Naive thymus-derived CD4-positive, alpha-beta T cell (primary cell): ENCODE measurements at places on chromosomes 11 and 22. TPM values are rescaled to one million over a fixed set of nuclear protein-coding genes. Genes with fewer than 3 reads are reported as not detected.

The GLB1L3 gene
- total RNA-seq: 3.1 TPM

The RTN4R gene
- total RNA-seq: 2.7 TPM

The PPARA gene
- 14.8 and 16.4 TPM in 2 replicates for total RNA-seq

The HINFP gene
- 74.8 TPM for total RNA-seq

The SLC17A6 gene
- total RNA-seq: not detected

The CNGA4 gene
- 0.32 TPM for total RNA-seq

The LRRC56 gene
- total RNA-seq: 3.6 TPM

The OR6T1 gene
- not detected for total RNA-seq

The OR8A1 gene
- not detected for total RNA-seq

GRCh38 chr11:62858201-62858600, 18.8 kb upstream of the WDR74 start:
- DNase-seq: no peak

DNA sequence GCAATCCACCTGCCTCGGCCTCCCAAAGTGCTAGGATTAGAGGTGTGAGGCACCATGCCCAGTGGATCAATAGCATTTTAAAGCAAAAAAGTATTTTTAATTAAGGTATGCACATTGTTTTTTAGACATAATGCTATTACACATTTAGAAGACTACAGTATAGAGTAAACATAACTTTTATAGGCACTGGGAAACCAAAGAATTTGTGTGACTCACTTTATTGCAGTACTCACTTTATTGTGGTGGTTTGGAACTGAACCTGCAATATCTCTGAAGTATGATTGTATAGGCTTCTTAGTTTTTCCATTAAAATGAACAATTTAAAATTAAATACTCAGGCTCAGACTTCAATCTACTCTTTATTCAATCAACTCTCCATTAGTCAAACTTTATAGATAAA, 17.5 kb upstream of the CD3E start:
- DNase-seq: no peak

DNA sequence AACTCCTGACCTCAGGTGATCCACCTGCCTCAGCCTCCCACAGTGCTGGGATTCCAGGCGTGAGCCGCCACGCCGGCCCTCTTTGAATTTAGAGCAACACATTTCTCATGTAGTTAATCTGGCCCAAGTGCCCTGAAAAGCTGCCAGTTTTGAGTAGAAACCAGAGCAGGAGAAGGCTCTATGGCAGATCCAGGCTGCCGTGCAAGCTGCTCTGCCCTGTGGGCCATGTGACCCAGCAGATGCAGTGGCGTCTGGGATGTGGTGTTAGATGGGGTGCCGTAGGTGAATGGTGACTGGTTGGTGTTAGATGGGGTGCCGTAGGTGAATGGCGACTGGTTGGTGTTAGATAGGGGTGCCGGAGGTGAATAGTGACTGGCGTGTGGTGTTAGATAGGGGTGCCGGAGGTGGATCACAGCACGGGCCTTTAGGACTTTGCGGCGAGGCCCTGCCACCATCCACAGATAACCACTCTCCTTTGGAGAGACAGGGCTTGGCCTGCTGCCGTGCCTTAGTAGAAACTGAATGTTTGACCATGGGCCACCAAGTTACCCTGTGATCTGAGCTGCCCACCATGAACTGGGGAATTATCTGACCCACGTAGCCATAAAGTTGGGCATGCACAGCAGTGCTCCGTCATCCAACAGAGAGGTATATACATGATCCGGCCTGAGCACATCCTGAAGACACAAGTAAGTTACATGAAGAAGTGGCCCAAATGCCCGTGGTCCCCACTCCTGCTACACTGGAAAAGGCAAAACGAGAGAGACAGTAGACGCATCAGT, 32.7 kb downstream of the ASCL2 start:
- no peak for DNase-seq

- no peak for DNase-seq
These were observed 209.6 kb upstream of the NTM start for GRCh38 chr11:131160846-131161245.

DNA sequence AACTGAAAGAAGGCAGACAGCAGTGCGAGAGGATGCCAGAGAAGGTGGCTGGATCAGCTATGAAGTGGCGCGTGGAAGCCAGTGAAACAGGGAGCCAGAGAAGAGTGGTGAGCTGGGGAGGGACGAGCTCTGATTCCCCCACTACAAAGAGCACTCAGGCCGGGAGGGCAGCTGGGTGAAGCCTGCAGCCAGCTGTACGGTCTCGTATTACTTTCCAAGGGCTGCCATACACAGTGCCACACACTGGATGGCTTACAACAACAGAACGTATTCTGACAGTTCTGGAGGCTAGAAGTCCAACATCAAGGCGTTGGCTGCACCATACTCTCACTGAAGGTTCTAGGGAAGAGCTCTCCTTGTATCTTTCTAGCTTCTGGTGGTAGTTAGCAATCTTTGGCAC, 47.1 kb upstream of the WNT11 start:
- no peak for DNase-seq

DNA sequence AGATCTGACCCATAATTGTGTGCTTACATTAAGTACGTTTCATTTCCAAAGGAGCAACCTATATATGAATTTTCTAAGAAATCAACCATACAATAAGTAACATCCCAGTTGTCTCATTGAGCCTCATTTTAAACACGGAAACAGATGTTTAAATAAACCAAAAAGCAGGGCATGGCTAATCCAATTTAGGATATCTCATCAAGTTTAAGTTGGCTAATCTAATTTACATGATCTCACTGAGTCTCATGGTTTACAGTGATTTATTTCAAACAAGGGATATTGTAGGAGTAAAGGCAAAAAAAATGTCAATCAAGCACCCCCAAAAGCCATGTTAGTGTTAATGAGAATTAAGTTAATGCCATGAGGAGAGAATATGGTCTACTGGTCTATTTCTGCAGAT, 499.8 kb upstream of the CCDC90B start:
- DNase-seq: no peak

DNA sequence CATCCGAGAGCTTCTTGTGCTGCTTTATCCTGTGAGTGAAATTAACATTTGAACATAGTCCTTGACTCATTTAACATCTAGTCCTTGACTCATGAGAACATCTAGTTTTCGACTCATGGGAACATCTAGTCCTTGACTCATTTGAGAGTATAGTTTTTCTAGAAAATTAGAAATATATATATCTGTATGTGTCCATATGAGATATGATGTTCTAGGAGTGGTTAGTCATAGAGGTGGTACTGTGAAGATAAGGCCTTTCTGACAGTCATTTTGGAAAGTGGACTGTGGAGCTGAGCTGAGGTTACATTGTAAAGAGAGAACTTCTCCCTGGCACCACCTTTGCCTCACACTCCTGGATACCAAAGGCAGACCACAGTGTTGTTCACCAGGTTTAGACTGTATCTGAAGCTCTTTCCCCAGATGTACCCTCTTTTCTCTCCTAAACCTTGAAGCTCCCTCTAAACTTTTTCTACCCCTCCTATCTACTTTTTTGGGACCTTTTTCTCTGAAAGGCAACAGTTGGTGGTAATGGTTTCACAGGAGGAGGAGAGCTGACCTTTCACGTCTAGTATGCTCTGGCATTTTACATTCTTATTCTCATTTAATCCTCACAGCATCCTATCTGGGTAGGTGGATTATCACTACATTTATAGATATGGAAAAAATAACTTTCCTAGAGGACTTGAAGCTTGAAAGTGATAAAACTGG, 67.2 kb downstream of the PPP2R1B start:
- DNase-seq: no peak

GRCh38 chr11:71431271-71431670, 16.9 kb downstream of the DHCR7 start:
- DNase-seq: no peak

GRCh38 chr22:38352436-38352835, 35.2 kb upstream of the CSNK1E start:
- no peak for DNase-seq

- no peak for DNase-seq
These were observed 23.5 kb downstream of the MOB2 start for GRCh38 chr11:1463056-1463455.

GRCh38 chr11:86490582-86490981, 115.9 kb downstream of the CCDC81 start:
- no peak for DNase-seq

- no peak for DNase-seq
These were observed 110.4 kb upstream of the AKIP1 start for GRCh38 chr11:8800520-8801110.

- no peak for DNase-seq
These were observed 38.3 kb downstream of the SC5D start for GRCh38 chr11:121330614-121331435.

- no peak for DNase-seq
These were observed 17.8 kb upstream of the MYEOV start for GRCh38 chr11:69276165-69276564.
